ENCODE measurements at places on chromosomes 3 and 15.

DNA sequence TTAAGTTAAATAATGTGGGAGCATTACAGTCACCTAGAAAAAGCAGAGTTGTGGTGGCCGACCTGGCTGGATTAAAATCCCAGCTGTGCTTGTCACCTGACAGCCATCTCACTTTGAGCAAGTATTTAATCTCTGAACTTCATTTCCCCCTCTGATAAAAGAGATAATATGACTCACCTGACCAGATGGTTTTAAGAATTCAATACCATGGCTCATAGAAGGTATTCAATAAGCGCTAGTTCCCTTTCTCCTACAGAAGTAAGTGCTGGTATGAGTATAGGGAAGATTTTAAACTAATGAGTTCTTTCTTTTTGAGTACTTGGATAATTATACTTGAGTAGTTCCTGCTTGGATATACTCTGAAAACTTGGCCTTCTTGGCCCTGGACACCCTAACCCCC, 325.5 kb downstream of the IL5RA start:
- DNase-seq = no peak

GRCh38 chr3:141335531-141336061, 32.7 kb upstream of the ZBTB38 start:
- no peak for DNase-seq

DNA sequence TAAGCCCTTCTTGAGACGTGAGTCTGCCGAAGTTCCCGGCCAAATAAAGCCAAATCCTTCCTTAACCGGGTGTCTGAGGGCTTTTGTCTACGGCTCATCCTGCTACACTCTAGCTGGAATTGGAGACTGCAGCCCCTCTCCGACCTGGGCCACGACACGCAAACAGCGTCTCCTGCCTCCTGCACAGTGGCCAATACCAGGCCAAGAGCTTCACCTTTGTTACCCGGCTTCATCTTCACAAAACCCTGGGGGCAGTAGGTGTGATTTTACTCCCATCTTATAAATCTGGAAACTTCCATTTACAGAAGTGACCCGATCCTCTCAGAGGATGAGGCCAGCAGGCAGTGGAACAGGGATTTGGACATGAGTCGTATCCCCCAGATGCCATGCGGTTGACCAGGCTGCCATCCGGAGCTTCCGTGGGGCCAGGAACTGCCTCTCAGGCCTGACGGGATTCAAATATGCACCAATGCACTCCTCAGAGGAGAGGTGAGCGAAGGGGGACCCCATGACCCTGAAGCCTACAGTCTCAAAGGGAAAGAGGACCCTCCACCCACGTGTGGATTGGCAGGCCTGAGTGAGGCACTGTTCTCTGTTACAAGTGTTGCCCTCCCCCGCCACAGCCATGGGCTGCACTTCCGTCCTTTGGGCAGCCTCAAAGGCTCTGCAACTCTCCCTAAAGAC, 53.2 kb upstream of the KLF13 start:
- DNase-seq = no peak

DNA sequence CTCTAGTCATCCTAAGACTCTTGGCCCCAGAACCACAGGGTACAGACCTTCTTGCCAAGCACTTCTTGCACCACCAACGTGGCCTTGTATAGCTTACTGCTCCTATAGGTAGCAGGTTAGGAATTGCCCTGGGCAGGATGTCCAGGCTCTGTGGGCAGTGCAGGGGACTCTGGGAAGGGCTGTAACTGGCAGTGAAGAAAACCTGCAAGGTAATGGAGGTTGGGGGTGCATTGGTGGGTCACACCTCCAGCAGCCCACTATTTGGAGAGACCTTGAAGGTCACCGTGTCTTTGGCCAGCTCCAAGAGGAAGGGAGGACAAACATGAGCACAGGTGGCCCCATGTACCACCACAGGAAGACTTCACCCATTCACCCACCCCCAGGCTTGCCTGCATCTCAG, 21.3 kb upstream of the XYLB start:
- no peak for DNase-seq

DNA sequence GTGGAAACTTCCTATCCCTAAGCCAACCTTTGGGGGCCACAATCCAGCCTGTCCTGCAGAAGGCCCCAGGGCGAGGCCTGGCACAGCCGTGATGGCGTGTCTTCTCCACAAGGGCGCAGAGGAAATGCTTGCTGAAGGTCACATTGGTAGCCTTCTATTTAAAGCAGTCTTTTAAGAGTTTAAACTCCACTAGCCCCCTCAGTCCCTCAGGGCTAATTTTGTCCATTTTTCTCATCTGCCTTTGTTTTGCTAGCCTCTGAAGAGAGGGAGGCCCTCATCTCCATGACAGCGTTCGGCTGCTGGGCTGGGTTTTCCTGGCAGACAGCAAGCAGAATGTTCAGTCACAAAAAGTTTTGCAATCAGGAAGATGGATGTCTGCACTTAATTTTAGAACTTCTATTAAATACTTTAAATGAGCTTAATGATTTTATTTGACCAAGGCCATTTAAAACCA, 40.8 kb downstream of the RARB start:
- DNase-seq = peak; percentile 95

DNA sequence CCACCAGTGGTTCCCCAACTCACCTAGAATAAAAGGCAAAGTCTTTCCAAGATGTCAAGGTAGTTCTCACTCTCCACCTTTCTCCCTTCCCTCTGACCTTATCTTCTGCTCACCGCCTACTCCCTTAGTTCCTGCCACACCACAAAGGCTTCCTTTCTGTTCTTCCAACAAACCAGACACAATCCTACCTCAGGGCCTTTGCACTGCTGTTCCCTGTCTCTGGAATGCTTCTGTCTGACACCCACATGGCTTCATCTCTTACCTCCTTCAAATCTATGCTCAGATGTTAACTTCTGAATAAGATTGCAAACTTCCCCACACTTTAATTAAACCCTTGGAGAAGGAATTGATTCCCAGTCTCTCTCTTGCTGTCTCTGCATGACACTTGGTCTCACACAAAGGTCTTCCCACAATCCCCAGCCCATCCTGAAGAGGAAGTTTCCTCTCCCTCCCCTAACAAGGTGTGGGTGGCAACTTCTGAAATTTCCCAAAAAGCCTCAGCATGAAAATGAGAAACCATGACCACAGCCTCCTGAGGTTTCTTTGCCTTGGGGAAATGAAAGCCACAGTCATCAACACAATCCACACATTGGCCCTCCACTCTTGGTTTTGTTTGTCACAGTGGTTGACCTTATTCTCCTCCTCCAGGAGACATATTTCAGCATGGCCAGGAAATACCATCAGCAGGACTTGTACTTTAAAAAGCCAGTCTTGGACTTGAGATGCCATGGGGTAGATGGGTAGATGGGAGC, 3.0 kb upstream of the RYK start:
- no peak for DNase-seq

- DNase-seq = no peak
Measured at GRCh38 chr3:72453706-72454105, 394.5 kb downstream of the SHQ1 start.

- no peak for DNase-seq
Measured at GRCh38 chr3:160053048-160053391, 64.4 kb downstream of the IL12A start.

GRCh38 chr3:108393128-108393900, 97.0 kb downstream of the HHLA2 start:
- no peak for DNase-seq

DNA sequence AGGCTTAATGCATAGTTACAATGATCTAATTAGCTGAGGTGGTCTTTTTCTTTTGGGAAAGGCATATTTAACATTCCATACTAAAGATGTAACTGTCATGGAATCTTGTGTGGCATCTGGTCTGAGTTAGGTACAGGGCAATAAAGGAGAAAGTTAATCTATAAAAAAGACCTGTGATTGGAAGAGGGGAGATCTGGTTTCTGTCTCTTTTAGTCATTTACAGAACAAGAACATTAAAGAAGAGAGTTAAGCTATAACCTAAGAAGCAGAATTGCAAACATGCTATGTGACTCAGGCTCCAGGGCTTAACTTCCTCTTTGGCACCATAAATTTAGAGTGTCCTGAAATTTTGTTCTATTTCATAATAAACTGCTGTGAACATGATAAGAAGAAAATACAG, 47.2 kb upstream of the MME start:
- DNase-seq = no peak

GRCh38 chr15:51828621-51829375, 655 bp upstream of the TMOD3 start:
- no peak for DNase-seq

DNA sequence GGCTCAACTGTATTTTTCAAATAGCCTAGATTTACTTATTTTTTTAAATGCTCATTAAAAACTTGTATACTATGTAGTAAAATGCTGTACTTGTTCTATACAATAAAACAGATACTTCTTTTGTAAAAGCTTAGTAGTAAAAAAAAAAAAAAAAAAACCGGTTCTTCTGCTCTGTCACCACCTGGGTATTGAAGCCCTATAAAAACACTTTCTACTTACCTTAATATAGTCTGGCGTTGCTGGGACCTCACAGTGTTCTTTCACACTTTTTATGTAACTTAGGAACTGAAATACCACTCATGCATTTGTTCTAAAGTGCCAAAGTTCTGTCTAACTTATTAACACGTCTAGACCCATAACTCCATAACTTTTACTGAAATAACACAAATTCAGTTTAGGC, 61.4 kb downstream of the TASOR start:
- DNase-seq = no peak

DNA sequence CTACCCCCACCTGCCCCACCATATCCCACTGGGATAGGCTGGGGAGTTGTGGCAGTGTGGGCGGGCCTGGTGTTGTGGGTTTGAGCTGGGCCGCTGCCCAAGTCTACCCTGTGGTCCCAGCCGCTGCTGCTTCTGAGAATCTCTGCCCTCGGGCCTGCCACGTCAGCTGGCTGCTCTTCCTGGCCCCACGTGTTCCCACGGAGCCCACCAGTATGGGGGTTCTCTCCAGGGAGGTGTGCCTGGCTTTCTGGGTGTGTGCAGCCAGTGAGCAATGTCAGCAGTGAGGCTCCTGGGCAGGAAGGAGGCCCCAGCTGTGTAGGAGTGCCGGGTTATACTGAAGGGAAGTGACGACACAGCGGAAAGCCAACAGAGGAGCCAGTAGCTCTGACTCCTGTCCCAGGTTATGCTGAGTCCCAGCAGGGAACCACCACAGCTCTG, 10.5 kb downstream of the GNAI2 start:
- peak; percentile 74 for DNase-seq

DNA sequence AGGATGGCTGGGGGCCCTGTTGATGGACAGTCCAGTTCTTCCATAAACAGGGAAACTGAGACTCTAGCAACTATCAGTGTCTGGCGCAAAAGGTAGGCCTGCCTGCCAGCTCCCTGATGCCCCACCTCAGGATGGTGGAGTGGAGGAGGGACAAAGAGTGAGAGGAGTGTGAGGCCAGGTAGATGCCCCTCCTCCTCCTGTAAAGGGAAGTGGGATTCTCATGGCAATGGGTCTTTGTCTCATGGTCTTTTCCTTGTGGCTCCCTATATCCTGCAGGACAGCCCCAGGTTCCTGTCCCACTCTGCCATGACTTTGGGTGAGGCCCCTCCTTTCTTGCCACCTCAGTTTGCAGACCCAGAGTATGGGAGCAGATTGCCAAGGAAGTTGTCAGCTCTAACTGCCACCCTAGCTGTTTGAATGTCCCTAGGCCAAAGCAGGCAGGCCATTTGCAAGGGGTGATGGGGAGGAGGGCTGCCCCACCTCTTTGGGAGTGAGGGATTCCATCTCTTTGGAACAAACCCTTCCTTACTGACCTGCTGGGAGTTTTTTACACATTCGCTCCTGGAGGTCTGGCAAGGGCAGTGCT, 2.8 kb upstream of the DNAH1 start:
- no peak for DNase-seq

GRCh38 chr3:51375571-51375970, 9.5 kb upstream of the MANF start:
- DNase-seq = no peak

GRCh38 chr15:41735046-41735445, 39.2 kb upstream of the MAPKBP1 start:
- DNase-seq = no peak

GRCh38 chr3:104846270-104846669, 520.4 kb upstream of the ALCAM start:
- DNase-seq = no peak

DNA sequence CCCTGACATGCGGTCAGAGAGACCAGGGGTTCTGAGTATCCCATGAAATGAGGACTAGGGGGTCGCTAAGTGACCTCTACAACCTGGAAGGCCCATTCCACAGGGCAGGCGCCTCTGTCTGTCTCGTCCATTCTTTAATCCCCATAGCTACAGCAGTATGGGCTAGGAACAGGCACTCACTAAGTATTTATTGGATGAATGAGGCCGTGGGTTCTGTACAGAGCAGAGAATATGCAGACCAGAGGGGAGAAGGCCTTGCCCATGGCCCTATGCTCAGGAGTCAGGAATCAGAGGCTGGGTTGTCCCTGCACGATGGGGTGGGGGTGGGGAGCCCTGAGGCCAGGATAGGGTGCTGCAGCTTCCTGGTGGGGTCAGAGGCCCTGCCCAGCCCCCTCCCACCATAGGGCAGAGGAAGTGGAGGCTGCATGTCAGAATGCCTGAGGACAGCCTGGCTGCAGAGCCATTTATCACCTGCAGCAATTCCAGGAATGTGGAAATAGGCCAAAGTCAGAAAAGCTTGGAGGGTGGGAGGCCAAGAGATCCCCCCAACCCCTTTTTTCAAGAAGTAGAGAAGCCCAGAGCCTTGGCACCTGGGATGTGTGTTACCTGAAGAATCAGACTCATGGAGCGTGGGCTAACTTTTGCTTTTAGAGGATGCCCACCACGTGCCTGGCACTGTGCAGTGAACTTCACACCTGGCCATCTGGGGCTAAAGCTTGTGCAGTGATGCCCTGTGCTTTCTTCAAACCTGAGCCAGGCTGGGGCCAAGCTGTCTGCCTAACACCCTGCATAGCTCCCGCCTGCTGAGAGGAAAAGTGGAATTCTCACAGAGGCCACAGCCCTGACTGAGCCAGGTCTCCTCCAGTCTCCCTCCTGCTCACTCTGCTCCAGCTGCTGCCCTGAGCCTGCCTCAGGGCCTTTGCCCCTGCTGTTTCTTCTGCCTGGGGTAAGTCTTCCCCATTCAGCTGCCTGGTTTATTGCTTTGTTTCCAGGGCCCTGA, 109.4 kb downstream of the WNT7A start:
- DNase-seq = no peak

GRCh38 chr3:156631323-156631722, 43.1 kb upstream of the TIPARP start:
- no peak for DNase-seq

DNA sequence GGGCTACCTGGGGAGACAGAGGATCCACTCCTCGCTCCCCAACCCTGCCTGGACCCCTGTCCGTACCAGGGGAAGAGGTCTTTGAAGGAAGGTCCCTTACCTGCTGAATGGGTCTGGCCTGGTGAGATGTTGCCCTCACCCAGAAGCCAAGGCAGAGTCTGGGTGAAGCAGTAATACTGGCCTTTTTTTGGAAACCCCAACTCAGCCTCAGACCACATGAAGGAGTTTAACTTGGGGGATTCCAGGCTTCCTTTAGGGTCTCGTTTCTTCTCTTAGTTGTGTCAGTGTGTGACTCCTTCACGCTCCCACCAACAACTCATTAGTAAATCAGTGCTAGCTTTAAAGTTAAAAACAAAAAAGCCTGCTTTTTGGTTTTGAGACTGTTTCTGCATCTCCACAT, 45.6 kb downstream of the RTP1 start:
- no peak for DNase-seq

- no peak for DNase-seq
Measured at GRCh38 chr3:127566833-127567232, 23.7 kb downstream of the TPRA1 start.

Measured in foreskin melanocyte (primary cell).